Suppressor macrophage (primary cell): ENCODE measurements at places on chromosomes 3 and 15.
A peak's percentile ranks its signal among the peaks of the same experiment; 100 is the strongest.

DNA sequence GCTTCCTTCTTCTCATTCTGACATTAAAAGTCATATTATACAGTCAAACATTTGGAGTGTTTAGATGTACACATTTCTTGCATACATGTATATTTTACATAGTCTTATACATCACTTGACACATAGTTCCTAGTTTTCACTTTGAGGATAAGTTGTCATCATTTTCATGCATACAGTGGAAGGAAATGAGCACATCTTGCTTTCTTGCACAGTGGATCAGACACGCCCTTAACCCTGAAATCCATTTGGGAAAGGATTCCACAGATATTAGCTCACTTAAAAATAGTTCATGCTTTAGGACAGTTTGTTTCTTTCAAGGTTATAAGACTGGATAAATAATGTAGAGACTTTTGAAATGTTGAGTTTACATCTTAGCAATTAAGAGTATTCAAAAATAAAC, 148.6 kb upstream of the MME start:
- DNase-seq, result no peak

DNA sequence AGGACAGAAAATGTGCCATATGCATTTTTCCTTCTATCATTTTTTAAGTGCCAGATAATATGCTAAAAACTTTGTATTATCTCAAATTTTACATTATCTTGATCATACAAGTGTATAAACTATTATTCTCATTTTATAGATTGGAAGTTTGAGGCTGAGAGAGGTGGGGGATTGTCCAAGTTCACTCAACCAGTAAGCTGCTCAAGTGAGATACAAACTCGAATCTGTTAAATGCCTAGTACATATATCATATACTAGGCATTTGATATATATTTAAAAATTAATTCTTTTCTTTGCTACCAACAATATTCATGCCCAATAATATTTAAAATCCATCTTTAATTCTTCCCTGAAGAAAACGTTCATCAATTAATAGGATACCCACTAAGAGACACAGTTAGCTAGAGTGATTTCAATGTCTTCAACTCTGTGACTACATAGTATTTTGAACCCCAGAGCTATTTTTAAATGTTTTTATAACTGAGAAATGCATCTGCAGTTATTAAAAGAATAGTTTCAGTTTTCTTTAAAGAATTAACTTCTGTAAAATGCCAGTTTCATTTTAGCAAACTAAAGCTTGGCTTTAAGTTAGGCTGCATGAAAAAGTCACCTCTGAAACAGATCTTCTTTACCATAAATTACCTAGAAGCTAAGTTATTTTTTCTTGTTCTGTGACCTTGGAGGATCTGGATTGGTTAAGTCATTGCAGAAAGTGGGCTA, 40.4 kb downstream of the IQCB1 start:
- no peak for DNase-seq

GRCh38 chr3:168216851-168217250, 121.1 kb upstream of the GOLIM4 start:
- no peak for DNase-seq

- no peak for DNase-seq
These were observed 53.0 kb upstream of the TPM1 start for GRCh38 chr15:62989366-62990055.

DNA sequence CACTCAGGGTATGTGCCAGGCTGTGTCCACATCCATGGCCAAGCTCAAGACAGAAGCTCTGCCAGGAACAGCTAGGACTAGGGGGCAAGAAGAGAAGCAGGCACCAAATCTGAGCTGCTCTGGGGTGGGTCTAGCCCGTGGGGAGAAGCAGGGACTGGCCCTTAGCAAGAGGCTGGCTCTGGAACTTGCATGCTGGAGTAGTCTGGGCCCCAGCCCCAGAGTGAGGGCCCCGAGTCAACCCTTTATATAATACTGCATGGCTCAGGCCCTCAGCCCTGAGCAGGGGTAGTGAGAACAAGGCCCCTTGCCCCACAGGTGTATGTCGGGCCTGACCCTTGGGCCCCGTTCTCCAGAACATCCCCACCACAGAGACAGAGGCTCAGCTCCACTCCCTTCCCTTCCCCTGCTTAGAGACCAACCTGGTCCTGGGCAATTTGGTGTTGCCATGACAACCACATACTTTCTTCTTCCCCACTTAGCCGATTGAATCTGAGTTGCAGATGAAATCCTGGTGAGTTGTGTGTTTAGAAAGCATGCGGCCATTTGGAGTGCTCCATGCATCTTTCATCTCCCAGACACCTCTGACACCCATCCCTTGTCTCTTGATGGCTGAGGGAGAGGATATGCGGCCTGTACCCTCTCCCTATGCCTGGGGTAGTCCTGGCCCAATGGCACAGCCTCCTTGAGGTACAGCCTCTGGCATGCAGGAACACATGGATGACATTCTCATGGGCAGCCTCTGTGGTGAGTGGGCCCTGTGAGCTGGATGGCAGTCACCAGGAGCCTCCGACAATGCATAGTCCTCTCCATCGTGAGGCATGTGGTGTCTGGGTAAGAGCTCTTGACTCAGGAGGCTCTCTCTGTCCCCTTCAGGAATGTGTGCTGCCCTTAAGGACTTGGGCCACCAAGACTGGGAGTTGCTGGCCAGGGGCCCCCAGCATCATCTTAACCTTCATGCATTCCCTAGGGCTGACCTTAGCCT, 29.2 kb upstream of the SFMBT1 start:
- no peak for DNase-seq

DNA sequence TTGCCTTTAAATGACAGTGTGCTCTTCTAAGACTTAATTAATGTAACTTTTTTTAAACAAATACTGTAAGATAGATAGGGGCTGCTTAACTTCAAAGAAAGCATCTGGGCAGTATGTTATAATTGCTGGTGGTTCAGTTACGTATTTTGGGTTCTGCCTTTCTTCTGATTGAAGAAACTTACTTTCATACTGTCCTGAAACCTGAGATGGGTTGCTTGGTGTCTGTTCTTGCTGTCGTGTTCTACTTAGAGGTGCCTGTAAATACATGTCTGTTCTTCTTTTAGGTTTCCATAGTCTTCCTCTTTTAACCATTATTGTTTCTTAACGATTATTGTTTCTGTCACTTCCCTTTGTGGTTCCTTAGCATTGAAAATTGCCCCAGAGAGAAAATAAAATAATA, 297.7 kb upstream of the CHRM5 start:
- no peak for DNase-seq

DNA sequence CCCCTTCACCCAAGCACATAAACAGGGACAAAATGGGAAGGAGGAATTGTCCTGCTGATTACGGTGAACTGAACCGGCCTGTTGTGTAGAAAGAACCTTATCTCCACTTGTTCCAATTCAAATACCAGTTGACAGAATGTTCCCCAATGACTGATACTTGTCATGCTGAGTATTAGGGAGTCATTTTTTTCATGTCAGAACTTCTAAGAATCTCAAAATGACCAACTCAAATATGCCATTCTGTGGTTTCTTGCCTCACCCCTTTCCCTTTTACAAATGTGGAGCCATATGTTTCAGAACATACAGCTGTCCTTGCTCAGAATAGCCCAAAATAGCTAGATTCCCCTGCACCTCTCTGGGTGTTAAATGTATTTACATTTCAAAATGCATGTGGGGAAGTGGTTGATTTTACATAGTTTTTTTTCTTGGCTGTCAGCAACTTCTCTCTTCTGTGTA, 405.9 kb upstream of the TBL1XR1 start:
- DNase-seq, result peak; percentile 48
